ENCODE measurements at places on chromosomes 5 and 9. TPM values are rescaled to one million over a fixed set of nuclear protein-coding genes. Genes with fewer than 3 reads are reported as not detected.

Gene BRINP1
- 15.3 TPM for total RNA-seq

Gene NDUFS4
- 107 TPM for total RNA-seq

Gene BAAT
- total RNA-seq = 0.22 TPM

Gene GADD45G
- total RNA-seq = 130 TPM

Gene TCERG1
- total RNA-seq = 138 TPM

Gene FGF10
- 9.4 TPM for total RNA-seq

All from camera-type eye (tissue), 1 donor.